ENCODE measurements at places on chromosomes 13 and 19.

GRCh38 chr13:71820699-71821098, 46.3 kb downstream of the DACH1 start:
- DNase-seq = no peak

DNA sequence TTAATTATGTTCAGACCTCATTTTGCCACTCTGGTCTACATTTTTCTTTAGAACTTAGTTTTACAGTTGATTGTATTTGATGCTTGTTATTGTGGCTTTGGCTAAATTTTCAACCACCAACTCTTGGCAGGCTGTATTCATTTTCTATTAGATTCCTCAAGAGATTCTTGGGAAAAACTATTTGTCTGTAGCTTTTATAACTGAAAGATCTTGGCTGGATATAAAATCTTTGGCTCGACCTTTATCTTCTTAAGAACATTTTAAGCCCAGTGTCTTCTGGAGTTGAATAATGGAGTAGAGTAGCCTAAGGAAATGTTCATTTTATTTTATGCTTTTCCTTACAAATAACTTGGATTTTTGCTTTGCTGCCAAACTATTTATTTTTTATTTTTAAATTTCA, 848.5 kb downstream of the PCDH17 start:
- DNase-seq = no peak

DNA sequence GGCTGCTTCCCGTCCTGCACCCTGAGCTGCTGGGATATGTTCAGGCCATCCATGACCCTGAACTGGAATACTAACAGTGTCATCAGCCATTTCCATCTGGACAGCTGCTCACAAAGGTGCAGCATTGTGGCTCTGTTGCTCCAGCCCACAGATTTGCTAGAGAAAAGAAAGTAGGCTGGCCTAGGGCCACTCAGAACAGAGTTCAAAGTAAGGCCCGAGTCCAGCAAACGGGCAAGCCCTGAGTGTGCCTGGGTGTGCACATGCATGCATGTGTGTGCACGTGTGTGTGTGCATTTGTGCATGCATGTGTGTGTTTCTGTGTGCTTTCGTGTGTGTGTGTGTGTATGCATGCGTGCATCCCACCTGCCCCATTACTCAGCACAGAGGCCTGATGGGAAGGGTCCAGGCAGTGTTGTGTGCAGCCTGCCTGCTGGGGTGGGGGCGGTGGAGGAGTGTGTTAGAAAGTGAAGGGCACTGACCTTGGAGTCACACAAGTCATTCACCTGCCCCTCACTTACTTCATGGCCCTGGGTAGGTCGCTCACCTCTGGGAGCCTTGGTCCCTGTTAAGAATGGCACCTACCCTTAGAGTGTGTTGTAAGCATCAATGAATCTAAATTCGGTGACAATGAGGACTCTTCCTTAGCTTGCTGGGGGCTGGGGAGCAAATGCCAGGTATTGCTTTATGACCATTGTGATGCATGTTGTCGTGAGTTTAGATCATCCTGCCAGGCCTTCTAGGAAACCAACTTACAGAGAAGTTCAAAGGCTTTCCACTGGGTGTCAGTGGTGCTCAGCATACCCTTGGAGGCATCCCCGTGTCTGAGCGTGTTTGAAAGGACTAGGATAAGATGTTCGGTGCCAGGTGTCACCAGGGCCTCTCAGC, 53.2 kb downstream of the GPR12 start:
- peak; percentile 67 for DNase-seq

GRCh38 chr19:37933937-37934358, 26.9 kb downstream of the SIPA1L3 start:
- no peak for DNase-seq

- DNase-seq = no peak
These were observed 22.0 kb downstream of the NDFIP2 start for GRCh38 chr13:79502859-79503468.

DNA sequence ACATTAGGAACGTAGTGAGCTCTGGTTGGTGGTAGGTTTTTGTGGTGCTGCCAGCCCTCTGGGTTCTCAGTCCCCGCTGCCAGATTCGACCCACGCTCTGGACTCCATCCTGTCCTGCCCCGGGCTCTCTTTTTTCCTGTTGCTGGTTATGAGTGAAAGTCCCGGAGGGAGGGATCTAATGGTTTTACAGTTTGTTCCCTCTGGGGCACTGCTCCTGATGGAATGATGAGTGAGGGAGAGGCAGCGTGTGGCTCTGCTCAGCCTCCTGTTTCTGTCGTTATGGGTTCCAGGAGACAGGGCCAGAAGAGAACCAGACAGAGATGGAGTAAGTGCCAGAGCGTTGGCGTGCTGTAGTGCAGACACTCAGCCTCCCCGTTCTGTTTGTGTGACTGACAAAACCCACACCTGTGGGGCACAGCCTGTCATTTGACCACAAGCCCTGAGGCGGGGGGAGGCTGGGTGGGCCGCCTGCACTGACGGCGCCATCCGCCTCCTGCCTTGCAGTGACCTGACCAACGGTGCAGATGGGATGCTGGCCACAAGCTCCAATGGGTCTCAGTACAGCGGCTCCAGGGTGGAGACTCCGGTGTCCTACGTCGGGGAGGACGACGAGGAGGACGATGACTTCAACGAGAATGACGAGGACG, 18.3 kb downstream of the ATP4B start:
- DNase-seq = no peak

DNA sequence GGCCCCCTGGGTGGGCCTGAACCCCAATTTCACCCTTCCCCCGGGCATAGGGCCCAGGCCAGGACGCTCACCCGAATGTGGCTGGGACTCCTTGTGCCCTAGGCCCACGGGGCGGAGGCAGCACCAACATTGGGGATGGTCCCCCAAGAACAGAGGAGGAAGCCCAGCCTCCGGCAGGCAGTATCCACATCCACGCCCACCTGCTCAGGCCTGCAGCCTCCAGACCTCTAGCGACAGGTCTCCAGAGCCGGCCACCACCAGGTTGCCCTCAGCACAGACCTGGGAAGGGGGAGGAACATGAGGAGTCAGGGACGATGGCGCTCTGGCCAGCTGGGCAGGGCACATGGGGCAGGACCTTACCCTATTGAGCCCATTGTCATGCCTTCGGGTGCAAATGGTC, 1.2 kb downstream of the GNG14 start:
- no peak for DNase-seq

DNA sequence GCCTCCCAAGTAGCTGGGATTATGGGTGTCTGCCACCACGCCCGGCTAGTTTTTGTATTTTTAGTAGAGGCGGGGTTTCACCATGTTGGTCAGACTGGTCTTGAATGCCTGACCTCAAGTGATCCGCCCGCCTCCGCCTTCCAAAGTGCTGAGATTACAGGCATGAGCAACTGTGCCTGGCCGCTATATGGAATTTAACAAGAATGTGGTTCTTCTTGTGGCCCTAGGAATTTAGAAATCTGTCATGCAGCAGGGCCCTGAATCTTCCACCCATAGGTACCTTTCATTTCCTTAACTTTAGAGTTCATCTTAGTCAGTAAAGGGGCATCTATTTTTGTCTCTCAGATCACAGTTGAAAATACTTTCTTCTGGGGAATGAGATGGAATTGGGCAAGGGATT, 25.6 kb upstream of the NDFIP2 start:
- DNase-seq = no peak

DNA sequence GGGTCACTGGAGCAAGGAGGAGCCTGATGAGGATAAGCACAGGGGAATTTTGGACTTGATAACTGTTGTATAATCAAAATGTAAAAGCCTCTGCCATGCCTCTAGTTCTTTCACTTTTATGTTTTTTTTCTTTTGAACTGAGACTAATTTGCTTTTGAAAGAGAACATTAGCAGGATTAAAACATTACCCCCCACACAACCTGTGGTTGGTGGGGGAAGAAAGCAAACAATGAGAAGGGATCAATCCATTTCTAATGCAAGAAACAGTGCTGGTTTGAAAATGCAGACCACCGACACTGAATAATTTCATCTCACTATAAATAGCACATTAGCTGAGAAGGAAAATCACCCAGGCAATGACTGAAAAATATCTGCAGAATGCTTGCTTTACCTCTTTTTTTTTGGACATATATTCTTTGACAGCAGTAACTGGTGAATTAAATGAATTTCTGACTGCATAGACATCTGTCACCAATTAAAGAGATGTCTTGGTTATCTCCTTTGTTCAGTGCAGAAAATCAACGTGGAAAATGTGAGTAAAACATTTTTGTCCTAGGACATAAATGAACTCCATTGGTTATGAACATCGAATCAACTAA, 48.6 kb upstream of the TRPC4 start:
- no peak for DNase-seq

GRCh38 chr13:30301827-30302226, 5.5 kb downstream of the KATNAL1 start:
- DNase-seq = no peak

DNA sequence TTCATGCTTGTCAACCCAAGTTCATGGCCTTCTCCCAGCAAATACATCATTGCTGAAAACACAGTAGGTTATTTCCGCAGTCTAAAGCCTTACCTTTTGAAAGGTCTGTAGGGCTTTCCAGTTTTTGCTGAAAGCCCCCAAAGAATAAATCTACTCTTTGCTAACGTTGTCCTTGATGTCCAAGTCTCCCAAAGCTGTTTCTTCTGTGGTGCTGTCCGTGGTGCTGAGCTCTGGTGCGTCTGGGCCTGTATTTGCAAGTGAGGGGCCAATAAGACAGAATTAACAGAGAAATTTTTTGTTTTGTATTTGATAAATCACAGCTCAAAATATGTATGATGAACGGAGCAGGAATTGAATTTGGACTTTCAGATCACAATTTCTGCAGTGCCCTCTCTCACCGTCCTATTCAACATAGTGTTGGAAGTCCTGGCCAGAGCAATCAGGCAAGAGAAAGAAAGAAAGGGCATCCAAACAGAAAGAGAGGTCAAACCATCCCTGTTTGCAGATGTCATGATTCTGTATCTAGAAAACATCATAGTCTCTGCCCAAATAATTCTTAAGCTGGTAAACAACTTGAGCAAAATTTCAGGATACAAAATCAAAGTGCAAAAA, 9.8 kb upstream of the LGALS16 start:
- DNase-seq = peak; percentile 61

GRCh38 chr19:4831304-4831978, at the start of gene TICAM1:
Gene TICAM1 (minus strand): TSS chr19:4831712. CDS start chr19:4818377, 13,335 bp downstream.
- peak; percentile 66 for DNase-seq

DNA sequence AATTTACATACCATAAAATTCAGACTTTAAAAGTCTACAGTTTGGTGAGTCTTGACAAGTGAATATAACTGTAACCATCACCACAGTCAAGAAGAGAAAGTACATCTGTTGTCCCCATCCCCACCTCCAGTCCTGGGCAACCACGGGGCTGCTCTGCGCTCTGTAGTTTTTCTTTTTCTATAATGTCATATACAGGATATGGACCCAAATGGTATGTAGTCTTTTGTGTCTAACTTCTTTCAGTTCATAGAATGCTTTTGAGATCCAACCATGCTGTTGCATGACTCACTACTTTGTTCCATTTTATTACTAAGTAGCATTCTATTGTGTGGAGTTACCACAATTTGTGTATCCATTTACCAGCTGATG, 103.9 kb downstream of the DOCK9 start:
- no peak for DNase-seq

DNA sequence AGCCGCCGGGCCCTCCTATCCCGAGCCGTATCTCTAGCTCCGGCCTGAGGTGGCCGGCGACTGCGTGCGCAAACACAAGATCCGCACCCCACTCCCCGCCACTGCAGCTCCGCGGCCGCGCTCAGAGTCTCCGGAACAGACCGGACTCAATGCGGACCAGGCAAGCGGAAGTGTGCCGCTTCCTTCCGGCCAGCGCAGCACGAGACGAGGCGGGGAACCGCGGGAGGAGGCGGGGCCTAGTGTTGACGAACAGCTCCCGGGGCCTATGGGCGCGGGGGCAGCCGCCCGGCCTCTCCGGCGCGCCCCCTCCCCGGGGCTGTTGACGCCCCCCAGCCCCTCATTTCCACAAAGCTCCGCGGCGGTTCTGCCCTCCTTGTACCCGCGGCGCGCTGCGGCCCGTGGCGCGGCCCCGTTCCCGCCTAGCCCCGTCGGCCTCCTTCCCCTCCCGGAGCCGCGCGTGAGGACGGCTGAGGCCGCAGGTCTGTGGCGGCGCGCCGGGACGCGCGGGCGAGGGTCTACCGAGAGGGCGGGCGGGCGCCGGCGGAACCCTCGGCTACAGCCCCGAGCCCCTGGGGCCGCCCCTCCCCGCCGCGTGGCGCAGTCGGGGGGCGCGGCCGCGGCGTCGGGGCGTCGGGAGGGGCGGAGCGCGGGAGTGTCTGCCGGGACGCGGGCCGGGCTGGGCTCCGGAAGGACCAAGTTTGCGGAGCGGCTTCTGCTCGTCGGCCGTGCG, at the start of gene DPY19L3:
TSS of gene DPY19L3 (plus strand) at position 340 of the 730 bp plus-strand sequence. CDS start 2,484 bp downstream, outside the sequence.
- DNase-seq = peak; percentile 94

- no peak for DNase-seq
These were observed 9.5 kb upstream of the PLEKHF1 start for GRCh38 chr19:29655648-29656335.

- DNase-seq = no peak
These were observed 24.6 kb upstream of the SEMA6B start for GRCh38 chr19:4583961-4584669.

DNA sequence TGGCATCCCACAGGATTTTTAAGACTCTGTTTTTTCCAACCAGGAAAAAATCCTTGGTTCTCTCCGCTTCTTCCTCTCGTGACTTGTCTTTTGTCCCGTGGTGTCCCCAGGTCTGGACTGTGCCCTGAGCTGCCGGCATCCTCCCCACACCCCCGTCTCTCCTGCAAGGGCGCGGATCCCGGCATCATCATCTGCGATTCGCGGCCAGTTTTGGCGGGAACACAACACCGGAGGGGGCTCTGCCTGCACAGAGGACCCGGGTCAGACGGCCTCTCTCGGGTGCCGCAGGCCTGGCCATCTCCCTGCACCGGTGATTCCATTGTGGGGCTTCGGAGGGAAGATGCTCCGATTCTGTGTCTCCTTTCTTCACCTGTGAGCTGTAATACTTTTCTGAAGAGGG, 18.8 kb upstream of the GAS6 start:
- no peak for DNase-seq

DNA sequence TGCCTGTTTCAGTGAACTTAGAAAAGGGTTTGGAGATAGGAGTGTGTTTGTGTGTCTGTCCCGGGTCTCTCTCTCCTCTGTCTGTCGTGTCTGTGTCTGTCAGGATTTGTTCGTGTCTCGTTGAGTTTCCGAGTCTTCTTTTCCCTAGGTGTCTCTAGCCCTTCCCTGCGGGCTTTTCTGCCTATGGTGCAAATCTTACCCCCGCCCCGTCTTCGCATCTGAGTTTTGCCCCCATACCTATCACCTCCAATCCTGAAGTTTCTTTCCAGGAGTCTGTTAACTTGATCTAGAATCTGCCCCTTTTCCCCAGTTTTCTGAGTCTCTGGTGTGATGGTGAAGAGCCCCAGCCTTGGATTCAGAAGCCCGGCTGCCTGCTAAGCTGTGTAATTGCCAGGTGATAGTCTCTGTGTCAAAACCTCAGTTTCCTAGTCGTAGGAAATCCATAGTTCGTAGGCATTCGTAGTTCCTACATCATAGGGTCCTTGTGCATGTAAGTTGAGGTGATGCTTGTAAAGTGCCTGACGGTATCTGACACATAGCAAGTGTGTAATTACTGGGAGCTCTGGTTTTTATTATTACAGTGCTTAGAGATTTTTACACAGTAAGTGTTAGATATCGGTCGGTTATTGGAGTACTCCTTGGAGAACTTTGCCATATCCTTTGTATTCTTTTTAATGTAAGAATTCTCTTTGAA, 782 bp downstream of the EPN1 start:
- DNase-seq = no peak

GRCh38 chr13:100542826-100543156, 45.8 kb downstream of the GGACT start:
- no peak for DNase-seq
